ENCODE measurements at places on chromosomes 12 and 14. TPM values are rescaled to one million over a fixed set of nuclear protein-coding genes. Genes with fewer than 3 reads are reported as not detected.

Gene OVCH1
- not detected for total RNA-seq

Gene CIT
- total RNA-seq, result 71.5 TPM

Gene LRP1-AS
- not detected for total RNA-seq

Gene GPX2
- total RNA-seq, result not detected

Gene FKBP11
- 56.8 TPM for total RNA-seq

Gene KRT5
- total RNA-seq, result not detected

Gene OASL
- total RNA-seq, result 19.6 TPM

Gene CCDC175
- not detected for total RNA-seq

Gene CMA1
- 0.39 TPM for total RNA-seq

Gene GLIPR1
- 9.3 TPM for total RNA-seq

Gene RPGRIP1
- total RNA-seq, result 0.21 TPM
